H1 (cell line): ENCODE measurements at places on chromosomes 16 and 17.

DNA sequence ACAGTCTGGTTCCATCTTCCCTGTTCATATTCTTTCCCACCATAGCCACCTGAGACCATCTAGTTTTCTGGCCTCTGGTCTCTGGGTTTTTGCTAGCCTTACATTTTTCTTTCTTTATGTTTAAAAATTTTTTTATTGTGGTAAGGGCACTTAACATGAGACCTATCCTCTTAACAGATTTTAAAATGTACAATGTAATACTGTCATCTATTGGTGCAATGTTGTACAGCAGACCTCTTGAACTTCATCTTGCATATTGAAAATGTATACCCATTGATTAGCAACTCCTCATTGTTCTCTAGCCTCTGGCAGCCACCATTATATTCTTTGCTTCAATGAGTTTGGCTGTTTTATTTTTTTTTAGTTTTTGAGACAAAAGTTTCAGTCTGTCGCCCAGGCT lies 39.2 kb downstream of the ITGAM start:
- DNase-seq, result no peak

DNA sequence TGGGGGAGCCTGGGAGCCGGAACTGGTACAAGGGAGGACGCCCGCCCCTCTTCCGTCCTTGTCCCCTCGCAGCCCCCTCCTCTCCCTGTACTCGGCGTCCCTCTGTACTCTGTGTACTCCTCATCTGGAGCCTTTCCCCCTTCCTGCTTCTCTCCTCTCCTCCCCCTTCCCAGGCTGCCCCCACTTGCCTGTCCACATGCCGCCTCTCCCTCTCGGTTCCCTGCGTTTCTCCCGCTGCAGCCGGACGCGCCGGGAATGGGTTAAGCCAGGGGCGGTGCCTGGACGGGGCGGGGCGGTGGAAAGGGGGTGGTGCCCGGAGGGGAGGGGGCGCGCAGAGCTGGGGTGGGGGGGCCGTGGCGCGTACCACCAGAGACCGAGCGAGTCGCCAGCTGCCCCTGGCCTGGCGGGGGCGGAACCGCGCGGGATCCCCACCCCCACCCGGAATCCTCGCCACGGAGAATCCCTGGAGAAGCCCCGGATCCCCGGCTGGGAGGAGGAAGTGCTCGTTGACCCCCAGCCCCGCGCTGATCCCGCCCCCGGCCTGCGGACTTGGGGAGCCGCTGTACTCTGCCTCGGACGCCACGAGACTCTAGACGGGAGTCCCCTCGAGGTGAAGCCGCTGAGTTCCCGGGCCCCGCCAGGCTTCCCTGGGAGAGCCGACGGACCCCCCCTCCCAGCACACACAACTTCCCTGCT lies 22.6 kb downstream of the GJD3 start:
- DNase-seq, result peak; percentile 88

DNA sequence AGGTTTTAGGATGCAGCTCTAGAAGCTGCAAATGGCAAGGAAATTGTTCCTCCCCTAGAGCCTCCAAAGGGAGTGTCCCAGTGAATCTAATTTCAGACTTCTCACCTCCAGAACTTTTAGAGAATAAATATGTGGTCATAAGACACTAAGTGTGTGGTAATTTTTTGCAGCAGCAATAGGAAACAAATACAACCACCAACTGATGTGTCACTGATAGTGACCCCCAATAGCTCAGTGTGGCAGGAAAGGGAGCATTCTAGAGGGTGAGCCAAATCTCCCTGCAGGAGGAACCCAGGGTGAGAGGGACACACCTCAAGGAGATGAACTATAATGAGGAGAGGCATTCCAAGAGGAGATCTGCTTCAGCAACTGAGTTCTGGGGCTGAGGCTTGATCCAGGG lies 4.1 kb downstream of the CCL4L2 start:
- DNase-seq, result no peak

DNA sequence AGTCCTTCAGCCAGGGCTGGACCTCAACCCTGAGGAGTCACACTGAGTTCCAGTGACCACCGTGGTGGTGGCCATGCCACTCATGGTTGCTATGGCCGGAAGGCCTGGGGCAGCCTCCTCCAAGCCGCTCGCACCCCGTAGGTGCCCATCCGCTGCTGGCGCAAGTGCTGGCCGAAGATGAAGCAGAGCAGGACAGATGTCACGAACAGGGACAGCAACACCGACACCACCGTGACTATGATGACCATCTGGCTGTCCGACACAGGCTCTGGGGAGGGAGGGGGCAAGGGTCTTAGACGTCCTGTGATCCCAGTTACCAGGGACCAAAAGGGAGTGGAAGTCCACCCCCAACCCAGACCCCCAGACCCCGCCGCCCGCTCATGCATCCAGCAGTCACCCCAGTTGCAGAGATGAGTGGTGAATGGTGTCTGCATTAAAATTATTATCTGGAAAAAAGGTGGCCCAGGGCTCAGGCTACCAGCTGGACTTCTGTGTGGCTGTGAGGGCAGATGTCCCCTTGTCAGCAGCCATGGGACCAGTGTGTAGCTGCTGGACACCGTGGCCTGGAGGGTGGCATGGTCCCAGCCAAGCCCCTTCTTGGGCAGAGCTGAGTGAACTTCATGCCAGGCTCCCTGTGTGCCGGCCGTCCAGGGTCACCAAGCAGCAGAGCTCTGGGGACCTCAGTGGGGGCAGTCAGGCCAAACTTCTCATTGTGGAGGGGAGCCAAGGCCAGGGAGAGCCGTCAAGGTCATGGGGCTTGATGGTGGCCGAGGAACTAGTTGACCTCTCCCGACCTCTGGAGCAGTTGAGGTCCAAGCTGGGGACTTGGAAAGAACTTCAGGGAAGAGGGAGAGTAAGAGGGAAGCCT lies 4.7 kb downstream of the PRR29 start:
- peak; percentile 17 for DNase-seq

- DNase-seq, result no peak
These were observed 74.0 kb downstream of the N4BP1 start for GRCh38 chr16:48535831-48536613.

GRCh38 chr16:86809458-86809955 lies 231.2 kb downstream of the FOXL1 start:
- no peak for DNase-seq

GRCh38 chr17:48177816-48178215 lies 70.2 kb downstream of the SNX11 start:
- no peak for DNase-seq

DNA sequence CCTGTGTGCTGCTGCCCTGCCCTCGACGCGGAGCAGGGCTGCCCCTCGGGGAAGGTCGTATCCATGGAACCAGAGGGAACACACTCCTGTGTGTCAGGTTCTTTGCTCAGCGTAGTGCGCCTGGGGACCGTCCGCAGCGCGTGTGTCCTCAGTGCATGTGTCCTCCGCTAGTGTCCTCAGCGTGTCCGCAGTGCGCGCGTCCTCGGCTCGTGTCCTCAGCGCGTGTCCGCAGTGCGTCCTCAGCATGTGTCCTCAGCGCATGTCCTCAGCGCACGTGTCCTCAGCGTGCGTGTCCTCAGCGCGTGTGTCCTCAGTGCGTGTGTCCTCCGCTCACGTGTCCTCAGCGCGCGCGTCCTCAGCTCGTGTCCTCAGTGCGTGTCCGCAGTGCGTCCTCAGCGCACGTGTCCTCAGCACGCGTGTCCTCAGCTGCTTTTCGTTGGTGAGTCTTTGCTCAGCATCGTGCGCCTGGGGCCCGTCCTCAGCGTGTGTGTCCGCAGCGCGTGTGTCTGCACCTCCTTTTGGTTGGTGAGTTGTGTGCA lies 59.2 kb upstream of the ZNF750 start:
- DNase-seq, result no peak

DNA sequence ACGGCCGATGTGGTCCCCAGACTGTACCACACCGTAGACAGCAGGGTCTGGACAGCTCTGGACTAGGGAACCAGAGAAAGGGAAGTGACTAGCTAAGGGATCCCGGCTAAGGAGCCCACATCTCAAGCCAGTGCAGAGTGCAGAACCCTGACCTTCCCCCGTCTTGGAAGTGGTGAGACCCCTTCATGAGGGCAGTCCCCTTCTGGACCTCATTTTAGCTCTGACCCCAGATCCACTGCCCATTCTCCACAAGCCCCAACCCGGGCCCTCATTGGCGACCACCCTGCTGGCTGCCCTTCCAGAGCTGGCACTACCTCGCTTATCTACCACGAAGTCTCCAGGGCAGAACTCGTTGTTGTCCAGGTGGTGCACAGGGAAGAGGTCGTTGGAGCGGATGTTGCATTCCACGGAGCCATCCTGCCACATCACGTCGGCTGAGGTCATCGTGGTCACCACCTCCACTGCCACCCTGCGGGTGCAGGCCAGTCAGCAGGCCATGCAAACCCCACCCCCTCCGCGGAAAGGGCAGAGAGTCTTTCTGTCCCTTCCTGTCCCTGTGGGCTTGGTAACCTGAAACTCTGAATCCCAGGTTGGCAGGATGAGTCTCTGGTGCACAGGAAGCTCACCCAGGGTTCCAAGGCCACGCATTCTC lies 14.2 kb downstream of the SPHK1 start:
- no peak for DNase-seq

DNA sequence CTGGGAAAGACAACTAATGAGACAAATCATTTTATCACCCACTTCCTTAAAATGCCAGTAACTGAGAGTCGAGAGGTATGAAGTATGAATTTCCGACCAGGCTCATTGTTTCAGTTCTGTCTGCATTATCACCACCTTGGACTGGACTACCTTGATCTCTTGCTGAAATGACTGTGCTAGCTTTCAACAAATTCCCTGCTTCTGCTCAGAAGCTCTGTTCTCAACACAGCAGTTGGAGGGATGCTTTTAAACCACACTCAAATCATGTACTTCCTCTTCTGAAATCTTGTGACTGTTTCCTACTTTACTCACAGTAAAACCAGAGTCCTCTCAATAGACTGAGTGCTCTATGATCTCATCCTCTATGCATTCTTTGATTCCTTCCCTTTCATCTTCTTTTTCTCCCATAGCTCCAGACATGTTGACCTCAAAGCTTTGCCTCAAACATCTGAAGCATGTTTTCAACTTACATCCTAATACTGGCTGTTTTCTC lies 195.8 kb downstream of the KCNJ2 start:
- DNase-seq, result no peak

- no peak for DNase-seq
These were observed 22.1 kb downstream of the SOX8 start for GRCh38 chr16:1003391-1004347.

GRCh38 chr16:67647111-67647651 lies 2.2 kb downstream of the CARMIL2 start:
- no peak for DNase-seq

DNA sequence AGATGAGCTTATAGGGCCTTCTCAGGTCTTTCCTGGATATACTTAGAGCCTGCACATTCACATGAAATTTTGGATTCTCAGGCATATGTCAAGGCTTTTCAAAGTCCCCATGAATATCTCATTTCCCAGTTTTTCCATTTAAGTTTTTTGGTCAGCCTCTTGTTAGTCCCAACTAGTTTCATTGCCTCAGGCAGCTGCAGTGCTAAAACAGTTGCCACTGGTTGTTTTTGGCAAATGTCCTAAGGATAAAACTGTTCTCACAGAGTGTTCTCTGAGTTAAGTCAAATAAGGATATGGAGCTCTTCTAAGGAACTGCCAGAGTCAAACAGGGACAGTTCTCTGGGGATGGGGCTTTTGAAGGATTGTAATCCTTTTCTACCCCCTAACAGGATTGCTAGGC lies 39.9 kb upstream of the ABCC11 start:
- DNase-seq, result no peak

DNA sequence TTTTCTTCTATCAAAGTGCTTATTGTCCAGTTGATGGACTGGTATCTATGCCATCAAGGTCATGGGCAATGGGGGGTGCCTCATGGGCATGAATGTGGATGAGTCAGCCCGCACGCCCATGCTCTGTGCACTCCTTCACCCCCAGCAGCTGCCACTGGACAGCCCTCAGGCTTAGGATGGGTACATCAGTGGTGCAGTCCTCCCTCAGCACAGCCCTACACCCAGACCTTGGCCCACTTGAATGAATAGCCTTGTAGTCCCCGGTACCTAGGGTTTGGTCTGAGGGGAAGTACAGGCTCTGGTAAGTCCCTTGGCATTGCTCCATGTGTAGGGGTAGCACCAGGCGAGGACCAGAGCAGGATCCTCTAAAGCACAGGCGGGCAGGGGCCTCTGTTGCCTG lies 10.4 kb upstream of the GNA13 start:
- no peak for DNase-seq

- no peak for DNase-seq
These were observed 103.5 kb downstream of the STX8 start for GRCh38 chr17:9472094-9472493.

GRCh38 chr17:57527221-57528057 lies 217.7 kb downstream of the CCDC182 start:
- DNase-seq, result no peak

- DNase-seq, result no peak
These were observed 7.2 kb upstream of the CCDC182 start for GRCh38 chr17:57752031-57752905.

GRCh38 chr17:60941028-60941427 lies 263.4 kb downstream of the BCAS3 start:
- DNase-seq, result no peak

- no peak for DNase-seq
These were observed 34.0 kb downstream of the NEUROD2 start for GRCh38 chr17:39573447-39574298.

DNA sequence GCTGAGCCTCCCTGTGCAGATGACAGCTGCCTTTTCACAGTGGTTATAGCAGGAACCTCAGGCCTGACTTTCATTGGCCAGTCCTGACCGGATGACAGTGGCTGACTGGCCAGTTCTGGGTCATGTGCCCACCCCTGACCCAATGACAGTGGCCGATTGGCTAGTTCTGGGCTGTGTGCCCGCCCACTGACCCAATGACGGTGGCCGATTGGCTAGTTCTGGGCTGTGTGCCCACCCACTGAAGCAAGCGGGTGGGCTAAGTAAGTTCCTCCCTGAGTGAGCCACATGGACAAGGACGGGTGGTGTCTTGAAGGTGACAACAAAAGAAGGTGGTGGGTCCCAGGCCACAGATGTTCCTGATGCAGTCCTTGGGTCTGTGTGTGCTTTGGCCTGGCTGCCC lies 9.5 kb downstream of the DEF8 start:
- DNase-seq, result peak; percentile 77

GRCh38 chr16:21953541-21953902 lies 361 bp downstream of the UQCRC2 start:
- DNase-seq, result no peak

DNA sequence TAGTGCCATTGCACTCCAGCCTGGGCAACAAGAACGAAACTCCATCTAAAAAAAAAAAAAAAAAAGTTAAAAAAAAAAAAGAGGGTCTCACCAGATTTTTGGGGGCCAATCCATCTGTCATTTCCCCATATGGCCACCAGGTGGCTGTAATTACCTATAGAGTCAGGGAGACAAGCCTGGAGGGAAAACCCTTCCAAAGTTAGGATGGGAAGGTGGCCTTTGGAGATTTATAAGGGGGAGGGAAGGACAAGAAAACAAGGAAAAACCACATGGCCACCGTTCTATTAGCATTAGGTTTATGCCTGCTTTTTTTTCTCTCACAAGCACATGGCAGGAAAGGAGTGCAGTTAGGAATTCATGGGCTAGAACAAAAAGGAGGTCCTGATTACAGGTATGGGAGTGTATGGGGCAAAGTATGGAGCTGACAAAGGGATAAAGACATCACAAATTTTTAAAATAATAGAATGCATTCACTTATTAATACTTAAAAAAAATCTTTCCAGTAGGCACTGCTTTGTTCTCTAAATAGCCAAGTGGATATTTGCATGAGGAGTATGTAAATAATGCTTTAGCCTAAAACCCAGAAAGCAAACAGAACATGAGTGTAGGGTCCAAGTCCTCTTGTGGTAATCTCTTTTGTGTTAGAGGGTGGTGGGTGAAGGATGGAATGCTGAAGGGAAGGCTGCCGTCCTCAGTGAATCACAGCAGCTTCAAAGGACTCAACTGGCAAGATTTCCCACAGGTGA lies 5.1 kb downstream of the CYB5D1 start:
- DNase-seq, result peak; percentile 78

- DNase-seq, result no peak
These were observed 36.4 kb upstream of the CORO6 start for GRCh38 chr17:29659155-29659554.
